ENCODE measurements at places on chromosomes 12 and 14.

DNA sequence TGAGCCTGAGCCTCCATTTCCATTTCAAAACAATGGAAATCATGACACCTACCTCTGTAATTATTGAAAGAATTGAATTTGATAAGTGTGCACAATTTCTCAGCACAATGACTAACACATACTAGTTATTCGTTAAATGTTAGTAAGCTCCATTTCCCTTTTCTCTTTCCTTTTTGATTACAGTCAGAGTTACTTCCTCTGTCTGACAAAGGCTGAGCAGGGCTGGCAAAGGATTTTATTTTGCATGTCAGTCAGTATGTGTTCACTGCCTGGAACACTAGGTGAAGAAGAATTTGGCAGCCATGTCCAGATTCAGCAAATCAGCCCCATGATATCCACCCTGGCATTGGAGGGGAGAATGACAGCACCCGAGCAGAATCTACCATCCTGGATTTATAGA lies 12.2 kb upstream of the RHOJ start:
- no peak for DNase-seq

DNA sequence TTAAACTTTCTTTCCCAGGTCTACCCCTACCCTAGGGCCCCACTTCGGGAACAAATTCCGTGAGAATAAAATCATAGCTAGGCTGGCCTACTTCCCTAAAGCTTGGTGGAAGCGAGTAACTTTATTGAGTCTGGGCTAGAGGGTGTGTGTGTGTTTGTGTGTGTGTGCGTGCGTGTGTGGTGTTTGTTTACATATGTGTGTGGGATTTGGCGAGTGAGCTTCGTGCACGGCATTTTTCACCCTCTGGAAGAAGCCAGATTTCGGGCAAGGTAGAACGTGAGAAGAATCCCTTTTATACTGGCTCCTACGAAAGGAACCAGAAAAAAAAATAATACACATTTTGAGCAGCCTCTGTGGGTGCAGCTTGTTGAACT lies 7.5 kb upstream of the LHX5 start:
- DNase-seq = no peak

DNA sequence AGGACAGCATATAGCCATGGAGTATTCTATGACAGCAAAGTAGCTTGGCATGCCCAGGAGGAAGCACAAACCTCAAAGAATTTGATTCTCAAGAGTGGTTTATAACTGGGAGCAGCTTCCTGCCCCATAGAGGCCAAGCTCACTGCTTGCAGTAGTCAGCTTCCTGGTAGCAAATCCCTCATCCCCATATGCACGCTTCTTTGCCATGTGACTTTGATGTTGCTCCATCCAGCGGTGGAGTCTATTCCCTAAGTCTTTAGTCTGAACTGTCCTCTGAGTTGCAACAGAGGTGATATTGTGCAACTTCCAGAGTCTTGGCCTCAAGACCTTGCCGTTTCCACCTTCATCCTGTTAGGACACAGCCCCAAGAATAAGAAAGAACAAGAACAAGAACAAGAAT lies 996.8 kb upstream of the TMEM132C start:
- no peak for DNase-seq

GRCh38 chr12:124681779-124682391 lies 114.5 kb upstream of the NCOR2 start:
- no peak for DNase-seq

DNA sequence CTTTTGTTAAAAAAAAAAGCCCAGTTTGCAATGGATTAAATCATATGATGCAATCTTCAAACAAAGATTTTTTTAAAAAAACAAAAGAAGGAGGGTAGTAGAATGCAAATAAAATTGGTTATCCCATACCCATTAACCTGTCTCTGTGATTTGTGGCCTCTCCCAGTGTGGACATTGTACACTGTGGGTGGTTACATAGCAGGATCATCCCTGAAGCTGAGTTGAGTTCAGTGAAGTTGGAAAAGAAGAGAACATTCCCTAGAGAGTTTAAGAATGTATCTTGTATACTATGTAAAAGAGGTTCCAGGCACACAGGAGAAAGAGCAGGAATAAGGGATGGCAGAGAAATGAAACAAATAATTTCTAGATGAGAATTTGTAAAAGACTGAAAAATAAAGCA lies 142.4 kb upstream of the SLC16A7 start:
- no peak for DNase-seq

- no peak for DNase-seq
Observed at GRCh38 chr12:108043750-108044533, 85.1 kb upstream of the WSCD2 start.

DNA sequence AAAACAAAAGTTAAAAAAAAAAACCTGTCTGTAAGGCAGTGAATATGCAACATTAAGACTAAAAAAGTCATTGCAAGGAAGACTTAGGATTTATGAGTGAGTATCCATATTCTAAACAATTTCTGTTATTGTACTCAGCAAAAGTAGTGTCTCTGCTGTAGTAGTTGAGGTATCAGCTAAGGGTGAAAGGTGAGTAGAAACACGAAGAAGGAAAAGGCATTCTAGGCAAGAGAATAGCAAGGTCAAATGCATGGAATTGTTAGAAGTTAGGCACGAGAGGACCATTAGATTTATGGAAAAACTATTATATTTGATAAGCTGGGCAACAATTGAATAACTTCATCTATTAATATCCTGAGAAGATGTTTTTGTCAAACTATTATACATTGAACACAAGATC lies 1.8 kb downstream of the EID3 start:
- no peak for DNase-seq

- DNase-seq = peak; percentile 21
Observed at GRCh38 chr12:79886917-79887519, 47.9 kb downstream of the PPP1R12A start.

- no peak for DNase-seq
Observed at GRCh38 chr12:120814903-120815429, 89.2 kb downstream of the SPPL3 start.

GRCh38 chr14:103243764-103244737 lies 90.0 kb upstream of the EIF5 start:
- DNase-seq = no peak

DNA sequence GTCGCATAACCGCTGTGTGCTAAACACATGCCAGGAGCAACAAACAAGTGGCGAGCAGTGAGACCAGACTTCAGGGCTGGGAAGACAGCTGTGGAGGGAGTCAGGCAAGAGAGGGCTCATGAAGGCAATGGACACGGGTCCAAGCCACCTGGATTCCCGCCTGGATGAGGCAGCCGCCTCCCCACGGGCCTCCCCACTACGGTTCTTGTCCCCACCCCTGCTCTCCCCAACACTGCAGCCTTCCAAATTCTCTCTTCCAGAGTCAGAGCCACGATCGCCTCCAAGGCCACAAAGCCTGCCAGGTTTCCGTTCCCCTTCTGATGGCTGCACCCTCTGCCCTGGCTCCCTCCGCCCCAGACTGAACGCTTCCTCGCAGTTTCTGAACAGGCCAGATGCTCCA lies 36.1 kb upstream of the PIWIL1 start:
- no peak for DNase-seq

DNA sequence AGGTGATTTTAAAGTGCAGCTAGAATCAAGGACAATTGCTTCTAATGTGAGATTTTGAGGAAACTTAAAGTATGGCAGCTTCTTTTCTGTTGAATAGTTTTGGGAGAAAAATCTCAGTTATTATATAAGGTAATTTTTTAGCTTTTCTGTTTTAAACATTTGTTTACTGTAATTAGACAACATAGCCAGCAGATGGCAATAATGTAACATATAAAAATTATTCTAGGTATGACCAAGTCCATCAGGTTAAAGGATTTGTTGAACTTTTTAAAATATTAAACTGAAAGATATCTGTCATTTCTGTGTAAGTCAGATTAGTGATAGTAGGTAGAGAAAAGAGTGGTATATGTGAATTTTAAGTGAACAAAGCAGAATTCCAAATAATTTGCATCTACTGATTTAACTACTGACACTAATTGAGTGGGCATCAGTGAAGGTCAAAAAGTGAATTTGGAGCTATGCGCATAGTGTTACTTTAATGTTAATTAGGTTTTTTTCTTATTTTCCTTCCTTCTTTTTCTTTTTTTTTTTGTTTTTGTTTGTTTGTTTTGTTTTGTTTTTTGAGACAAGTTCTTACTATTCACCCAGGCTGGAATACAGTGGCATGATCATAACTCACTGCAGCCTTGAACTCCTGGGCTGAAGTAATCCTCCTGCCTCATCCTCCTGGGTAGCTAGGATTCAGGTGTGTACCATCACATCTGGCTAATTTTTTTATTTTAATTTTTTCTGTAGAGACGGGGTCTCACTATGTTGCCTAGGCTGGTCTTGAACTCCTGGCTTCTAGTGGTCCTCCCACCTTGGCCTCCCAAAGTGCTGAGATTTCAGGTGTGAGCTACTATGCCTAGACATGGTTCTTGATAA lies 18.6 kb downstream of the PRORP start:
- no peak for DNase-seq

DNA sequence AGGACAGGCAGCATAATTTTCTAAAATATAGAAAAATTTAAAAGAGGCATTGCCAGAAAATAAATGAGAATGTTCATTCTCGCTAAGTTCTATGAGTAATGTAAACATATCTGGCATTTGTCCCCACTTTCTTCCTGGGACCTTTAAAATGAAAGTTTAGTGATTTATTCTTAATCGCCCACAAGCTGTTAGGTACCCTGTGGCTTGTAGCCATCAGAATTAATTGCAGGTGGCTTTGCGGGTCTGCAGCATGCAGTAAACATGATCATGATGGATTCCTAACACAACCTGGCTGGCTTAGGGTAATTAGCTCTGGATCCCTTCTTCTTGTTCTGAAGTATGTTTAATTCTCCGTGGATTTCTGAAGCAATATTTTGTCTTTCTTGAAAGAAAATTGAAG lies 103.5 kb upstream of the FRMD6 start:
- DNase-seq = no peak

DNA sequence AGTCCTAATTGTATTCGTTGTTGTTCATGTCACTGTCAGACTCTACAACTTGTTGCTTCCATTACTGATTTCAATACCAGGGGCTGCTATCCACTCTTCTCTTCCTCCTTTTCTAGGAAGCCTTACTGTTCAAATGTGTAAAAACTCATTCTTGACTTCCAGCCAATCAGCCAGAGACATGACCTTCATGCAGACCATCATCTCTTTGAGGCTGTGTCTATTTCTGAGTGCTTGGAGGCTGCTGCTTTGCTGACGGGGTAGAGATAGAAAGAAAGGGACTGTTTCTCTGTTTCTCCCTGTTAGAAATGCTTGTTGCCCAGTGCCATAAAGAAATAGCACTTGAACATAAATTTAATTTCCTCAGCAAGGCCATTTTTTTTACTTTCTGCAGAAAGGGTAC lies 282.9 kb downstream of the RGS6 start:
- DNase-seq = no peak

GRCh38 chr12:105523164-105524057 lies 192.9 kb downstream of the C12orf75 start:
- DNase-seq = no peak

- DNase-seq = no peak
Observed at GRCh38 chr12:18992336-18992735, 137.2 kb upstream of the PLEKHA5 start.

DNA sequence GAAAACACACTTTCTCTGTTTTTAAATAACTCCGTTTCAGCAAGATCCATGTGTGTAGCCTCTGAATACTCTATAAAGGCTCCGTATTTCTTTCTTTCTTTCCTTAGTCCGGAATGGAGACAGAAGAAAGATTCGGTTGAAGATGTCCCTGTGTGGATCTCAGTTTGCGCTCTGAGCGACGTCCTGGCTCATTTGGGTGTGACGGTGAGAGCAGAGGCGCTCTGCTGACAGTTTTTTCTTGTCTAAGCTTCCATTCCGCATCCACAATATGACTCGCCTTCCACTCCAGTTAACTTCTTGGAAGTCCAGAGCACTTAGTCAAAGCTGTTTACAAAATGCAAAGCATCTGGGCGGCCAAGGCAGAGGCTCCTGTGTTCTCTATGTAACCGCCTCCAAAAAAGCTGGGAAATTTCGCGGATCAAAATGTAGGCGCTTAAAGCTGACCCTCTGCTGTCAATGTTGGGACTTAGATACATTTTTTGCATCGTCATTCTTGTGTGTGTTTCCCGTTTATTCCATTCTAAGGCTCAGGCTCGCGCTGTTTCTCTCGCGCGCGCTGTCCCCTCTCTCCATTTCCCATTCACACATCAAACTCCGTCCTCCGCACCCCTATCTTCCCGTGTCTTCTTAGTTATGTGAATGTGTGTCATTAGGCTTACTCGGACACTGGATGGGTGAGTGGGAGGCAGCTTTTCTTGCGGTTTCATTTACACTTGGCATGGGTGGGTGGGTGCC lies 880 bp upstream of the FLRT2 start:
- DNase-seq = no peak

DNA sequence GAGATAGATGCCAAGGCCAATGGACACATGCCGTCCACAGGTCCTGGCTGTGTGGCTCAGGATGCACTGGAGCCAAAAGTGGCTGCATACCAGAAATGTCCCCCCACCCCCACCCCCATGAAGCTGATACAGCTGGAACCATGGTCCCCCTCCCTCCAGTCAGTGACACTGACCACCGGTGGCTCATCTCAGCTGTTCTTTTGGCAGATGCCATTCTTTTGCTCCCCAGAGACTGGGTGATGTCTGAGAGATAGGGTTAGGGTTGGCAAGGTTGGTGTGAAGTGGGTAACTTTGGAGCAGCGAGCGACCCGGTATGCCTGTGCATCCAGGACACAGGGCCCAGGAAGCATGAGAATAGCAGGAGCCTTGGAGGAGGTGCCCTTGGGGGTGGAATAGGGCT lies 285.6 kb downstream of the CACNA1C start:
- no peak for DNase-seq

GRCh38 chr14:73594491-73594890 lies 2.8 kb downstream of the ACOT4 start:
- DNase-seq = no peak

DNA sequence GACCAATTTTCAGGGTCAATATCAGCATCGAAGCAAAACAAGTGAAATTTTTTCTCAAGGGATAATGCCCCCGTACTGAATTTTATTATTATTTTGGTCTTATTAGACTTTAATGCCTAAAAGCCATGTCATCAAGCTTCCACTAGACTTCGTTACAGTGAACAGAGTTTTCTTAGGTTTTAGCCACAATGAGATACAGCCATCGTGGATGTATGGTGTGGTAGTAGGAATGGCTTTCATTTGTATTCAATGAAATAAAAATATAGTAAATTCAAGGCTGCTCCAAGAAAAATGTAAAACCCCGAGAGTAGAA lies 11.7 kb downstream of the TAOK3 start:
- DNase-seq = no peak

- no peak for DNase-seq
Observed at GRCh38 chr12:66002812-66003211, 127.7 kb downstream of the LLPH start.

DNA sequence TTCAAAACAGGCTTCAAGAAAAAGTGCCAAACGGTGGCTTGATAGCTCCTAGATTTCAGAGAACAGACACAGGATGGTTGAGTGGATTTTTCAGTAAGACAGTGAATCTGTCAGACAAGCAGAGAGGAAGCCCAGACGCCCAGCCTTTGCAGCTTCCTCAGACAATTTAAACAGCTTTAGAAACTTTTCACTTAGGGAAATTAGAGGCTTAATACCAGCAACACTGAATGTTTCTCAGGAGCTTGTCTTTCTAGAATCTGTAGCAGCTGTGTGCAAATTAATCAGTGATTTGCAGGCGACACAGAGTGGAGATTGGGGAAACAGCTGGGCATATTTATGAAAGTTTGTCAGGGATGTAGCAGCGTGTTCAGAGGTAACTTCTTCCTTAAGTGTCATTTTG lies 362.1 kb downstream of the GALC start:
- DNase-seq = no peak

Data from kidney epithelial cell (primary cell).